ENCODE measurements at places on chromosomes 13 and 19.

DNA sequence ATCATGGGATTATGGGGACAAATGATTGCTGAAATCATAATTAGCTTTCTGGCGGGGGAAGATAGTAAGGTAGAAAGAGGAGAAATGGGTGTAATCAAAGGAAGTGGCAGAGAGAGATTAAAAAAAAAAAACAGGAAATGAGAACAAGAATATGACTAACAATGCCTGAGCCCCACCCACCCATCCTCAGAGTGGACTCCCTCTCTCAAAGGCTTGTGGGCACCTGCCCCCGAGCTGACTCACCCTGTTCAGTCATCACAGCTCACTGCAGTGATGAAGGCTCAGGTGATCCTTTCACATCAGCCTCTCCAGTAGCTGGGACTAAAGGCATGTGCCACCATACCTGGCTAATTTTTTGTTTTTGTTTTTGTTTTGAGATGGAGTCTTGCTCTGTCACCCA, 26.4 kb upstream of the TPT1 start:
- peak; percentile 81 for DNase-seq

DNA sequence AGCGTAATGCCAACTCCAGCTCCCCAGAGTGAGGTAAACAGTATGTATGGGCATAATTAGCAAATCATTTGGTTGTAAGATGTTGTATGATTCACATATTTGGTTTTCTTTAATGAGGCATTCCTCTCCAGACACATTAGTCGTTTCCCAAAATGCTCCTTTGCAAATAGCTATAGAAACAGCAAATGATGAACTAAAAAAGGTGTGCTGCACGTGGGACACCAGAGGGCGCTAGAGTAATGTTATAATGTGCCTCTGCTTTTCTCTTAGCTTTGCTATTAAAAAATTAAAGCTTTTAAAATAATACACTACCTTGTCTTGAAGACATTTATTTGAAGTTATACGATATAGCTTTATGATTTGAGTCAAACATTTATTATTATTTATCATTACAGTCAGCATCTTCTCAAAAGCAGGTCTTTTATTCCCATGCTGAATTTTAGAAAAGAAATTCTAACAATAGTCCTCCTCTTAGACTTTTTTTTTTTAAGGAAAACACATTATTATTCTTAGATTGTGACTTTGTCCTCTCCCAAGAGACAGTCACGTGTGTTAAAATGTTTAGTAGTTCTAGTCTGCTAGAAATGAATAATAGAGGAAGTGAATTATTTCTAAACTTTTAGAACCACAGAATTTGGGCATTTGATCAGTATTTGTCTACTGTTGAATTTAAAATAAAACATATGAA, 121.6 kb upstream of the FRY start:
- DNase-seq, result no peak

- DNase-seq, result no peak
Observed at GRCh38 chr13:102715447-102715846, 20.6 kb upstream of the METTL21C start.

GRCh38 chr19:56348289-56348877, 33.7 kb upstream of the ZSCAN5A start:
- DNase-seq, result no peak

- DNase-seq, result no peak
Observed at GRCh38 chr13:31515427-31515826, 223.9 kb upstream of the RXFP2 start.

DNA sequence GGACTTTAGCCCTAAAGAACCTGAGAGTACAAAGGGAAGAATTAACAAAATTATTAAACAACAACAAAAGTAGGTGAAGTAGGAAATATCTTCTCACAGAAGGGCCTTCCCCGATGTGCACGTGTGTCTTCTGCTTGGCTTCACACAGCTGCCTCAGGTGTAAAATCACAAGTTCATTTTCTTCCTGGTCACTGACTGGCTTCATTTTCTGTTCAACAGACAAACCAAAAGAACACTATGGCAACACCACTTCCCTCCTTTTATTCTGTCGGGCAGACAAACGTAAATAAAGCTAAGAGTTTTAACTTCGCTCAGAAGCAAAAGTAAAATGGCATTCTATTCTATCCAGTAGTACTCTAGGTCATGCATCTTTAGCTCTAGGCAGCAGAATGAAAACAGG, 140.9 kb downstream of the TBC1D4 start:
- no peak for DNase-seq

- no peak for DNase-seq
Observed at GRCh38 chr19:2577722-2578335, 101.9 kb downstream of the GADD45B start.

DNA sequence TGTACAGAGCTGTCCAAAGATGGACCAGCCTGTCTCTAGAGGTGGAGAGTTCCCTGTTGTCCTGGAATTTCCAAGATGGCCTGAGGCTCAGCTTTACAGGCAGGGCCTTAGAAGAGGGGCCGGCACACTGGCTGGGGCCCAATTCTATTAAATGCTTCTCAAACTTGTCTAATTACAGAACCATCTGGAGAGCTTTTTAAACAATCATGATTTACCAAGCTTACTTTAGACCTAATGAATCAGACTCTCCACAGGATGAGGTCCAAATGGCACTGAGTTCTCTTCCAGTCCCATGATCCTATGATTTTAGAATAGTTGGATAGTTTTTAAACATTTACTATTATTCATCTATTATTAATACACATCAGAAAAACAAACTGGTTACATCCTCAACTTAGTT, 123.5 kb downstream of the DNAJC3 start:
- DNase-seq, result no peak

GRCh38 chr13:80342471-80343371, 1.8 kb upstream of the SPRY2 start:
- peak; percentile 59 for DNase-seq

GRCh38 chr19:1855828-1856255, 7.5 kb downstream of the KLF16 start:
- DNase-seq, result no peak

GRCh38 chr19:2613507-2614295, 88.8 kb downstream of the GNG7 start:
- DNase-seq, result no peak

- DNase-seq, result no peak
Observed at GRCh38 chr13:75360170-75360569, 121.8 kb downstream of the TBC1D4 start.

- no peak for DNase-seq
Observed at GRCh38 chr13:31053091-31053490, 108.6 kb downstream of the HSPH1 start.

DNA sequence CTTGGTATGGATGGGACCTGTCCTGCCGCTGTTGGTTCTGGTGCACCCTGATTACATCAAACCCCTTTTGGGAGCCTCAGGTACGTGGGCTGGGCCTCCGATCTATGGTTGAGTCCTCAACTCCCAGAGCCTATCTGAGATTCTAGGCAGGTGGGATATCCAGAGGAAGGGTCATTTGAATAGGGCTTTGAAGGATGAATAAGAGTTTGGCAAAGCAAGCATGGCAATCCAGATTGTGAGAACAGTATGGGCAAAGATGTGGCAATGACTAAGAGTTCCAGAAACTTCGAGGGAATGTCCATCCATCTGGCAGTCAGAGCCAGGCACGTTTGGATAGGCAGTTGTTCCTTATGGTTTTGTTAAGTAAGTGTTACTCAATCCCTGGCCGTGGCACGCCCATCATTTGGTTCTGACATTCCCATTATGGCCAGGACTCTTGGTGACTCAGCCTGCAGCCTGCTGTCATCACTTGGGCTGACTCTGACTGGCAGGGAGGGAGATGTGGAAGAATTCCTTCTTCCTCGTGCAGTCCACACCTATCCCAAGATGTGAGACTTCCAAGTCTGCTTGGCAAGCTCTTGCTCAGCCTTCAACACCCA, 21.5 kb downstream of the CYP4F22 start:
- DNase-seq, result no peak

DNA sequence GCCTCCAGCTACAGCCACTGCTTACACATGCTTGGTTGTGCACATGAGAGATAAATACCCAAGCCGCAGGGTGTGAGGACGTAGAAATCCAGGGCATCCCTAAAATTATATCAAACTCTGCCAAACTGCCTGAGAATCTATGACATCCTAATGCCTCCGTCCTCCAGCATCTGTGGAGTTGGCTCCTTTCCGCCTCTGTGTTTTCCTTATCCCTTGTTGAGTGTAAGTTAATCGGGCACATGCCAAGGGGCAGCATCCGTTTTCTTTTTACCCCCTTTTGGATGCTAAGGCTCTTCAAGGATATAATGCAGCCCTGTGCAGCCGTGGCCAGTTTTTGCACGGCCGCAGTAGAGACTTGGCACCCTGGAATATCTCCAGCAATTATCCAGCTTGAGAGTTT, 66.5 kb downstream of the COL4A2 start:
- no peak for DNase-seq

- no peak for DNase-seq
Observed at GRCh38 chr13:20684546-20684945, 19.0 kb upstream of the IL17D start.

GRCh38 chr19:45352914-45353796, 12.6 kb downstream of the KLC3 start:
- peak; percentile 37 for DNase-seq

- DNase-seq, result no peak
Observed at GRCh38 chr19:6564393-6564792, 26.6 kb downstream of the CD70 start.

- DNase-seq, result no peak
Observed at GRCh38 chr19:29326351-29326750, 113.4 kb upstream of the UQCRFS1 start.

GRCh38 chr19:9709305-9709704, 34.4 kb upstream of the ZNF562 start:
- no peak for DNase-seq

GRCh38 chr19:31979362-31979761, 366.0 kb upstream of the ZNF507 start:
- no peak for DNase-seq

GRCh38 chr13:64130171-64130570, 2714.5 kb upstream of the PCDH20 start:
- no peak for DNase-seq

DNA sequence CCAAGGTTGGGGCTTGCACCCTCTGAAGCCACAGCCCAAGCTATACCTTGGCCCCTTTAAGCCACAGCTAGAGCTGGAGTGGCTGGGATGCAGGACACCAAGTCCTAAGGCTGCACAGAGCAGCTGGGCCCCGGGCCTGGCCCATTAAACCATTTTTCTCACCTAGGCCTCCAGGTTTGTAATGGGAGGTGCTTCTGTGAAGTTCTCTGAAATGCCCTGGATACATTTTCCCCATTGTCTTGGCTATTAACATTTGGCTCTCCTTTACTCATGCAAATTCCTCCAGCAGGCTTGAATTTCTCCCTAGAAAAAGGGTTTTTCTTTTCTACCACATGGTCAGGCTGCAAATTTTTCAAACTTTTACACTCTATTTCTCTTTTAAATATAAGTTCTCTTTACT, 93.8 kb upstream of the FGF14 start:
- DNase-seq, result no peak

GRCh38 chr13:23771956-23772355, 117.2 kb downstream of the MIPEP start:
- no peak for DNase-seq

- DNase-seq, result peak; percentile 69
Observed at GRCh38 chr19:2315818-2316353, 7.9 kb upstream of the LINGO3 start.

GRCh38 chr13:110447058-110447511, 114.4 kb downstream of the RAB20 start:
- no peak for DNase-seq

GRCh38 chr13:51681037-51681678, 96.9 kb downstream of the WDFY2 start:
- DNase-seq, result no peak

DNA sequence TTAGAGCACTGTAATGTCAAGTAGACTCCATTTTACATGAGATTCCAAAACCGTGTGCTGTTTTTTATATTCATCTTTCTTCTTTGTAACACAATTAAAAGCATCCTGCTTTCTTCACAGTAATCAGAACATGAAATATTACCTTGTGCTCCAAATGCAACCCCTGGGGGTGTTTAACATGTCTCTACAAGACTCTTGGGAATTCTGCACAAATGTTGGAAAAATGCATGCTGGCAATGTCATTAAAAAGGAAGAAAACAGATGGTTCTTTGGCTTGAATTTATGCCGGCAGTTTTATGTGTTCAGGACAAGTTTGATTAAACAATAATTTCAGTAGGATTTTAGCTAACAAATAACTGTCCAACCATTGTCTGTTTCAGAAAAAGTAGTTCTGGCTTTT, 159.1 kb downstream of the LIG4 start:
- DNase-seq, result no peak

- DNase-seq, result no peak
Observed at GRCh38 chr19:9909251-9909650, 27.1 kb downstream of the OLFM2 start.

GRCh38 chr13:31209172-31209840, 9.5 kb downstream of the B3GLCT start:
- no peak for DNase-seq

DNA sequence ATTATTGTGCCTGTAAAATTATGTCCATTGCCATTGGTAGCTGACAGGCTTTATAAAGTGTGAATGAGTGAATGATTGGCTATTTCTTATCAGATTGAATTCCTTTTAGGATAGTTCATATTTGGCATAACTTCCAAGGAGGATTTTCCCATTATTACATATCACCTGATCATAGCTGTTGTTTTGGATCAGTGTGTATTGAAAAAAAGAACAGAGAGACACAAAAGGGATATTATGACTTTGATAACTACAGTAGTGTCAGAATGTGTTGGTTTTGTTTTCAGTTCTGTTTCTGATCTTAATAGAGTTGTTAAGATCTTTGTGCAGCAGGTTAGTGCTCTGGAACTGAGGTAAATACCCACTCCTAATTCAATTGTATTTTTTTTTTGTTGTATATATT, 103.8 kb downstream of the LRCH1 start:
- no peak for DNase-seq

- no peak for DNase-seq
Observed at GRCh38 chr13:77412116-77412635, 85.3 kb upstream of the MYCBP2 start.

- no peak for DNase-seq
Observed at GRCh38 chr13:32381539-32381938, 46.4 kb downstream of the N4BP2L1 start.

GRCh38 chr13:96771486-96772367, 222.5 kb downstream of the OXGR1 start:
- no peak for DNase-seq

- no peak for DNase-seq
Observed at GRCh38 chr13:102902789-102903347, 57.0 kb downstream of the ERCC5 start.

DNA sequence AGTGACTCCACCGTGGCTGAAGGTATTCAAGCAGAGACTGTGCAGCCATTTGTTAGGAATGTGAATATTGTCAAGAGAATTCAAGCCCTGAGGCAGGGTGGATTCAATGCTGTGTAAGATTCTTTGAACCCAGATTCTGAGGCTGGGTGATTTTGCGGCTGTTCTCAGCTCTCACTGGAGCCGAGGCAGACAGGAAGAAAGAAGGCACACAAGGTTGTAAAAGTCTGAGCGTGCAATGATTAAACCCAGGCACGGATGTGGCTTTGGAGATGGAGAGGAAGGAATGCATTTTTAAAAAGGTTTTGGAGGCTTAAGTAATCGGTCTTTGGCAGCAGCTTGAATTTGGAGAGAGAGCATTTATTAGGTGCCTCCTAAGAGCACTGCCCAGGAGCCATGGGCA, 187.9 kb downstream of the KATNAL1 start:
- no peak for DNase-seq

DNA sequence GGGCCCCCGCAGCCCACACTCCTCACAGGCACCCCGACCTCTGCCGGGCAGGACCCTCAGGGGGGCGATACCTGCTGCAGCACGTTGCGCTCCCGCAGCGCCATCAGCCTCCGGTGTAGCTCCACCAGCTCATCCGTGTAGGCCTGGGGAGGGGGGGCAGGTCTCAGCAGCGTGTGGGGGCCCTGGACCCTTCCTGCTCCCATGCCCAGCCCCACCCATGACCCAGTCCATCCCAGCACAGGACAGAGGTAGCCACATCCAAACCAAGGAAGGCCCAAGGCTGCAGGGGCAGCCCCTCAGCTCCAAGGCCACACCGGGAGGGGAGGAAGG, 66.5 kb downstream of the MLLT1 start:
- DNase-seq, result peak; percentile 14
